ENCODE measurements at places on chromosomes 5 and 9. TPM values are rescaled to one million over a fixed set of nuclear protein-coding genes. Genes with fewer than 3 reads are reported as not detected.

The HSD17B3 gene
- polyA plus RNA-seq, result 1.4 TPM

The TMEM252 gene
- 7.7 TPM for polyA plus RNA-seq

DNA sequence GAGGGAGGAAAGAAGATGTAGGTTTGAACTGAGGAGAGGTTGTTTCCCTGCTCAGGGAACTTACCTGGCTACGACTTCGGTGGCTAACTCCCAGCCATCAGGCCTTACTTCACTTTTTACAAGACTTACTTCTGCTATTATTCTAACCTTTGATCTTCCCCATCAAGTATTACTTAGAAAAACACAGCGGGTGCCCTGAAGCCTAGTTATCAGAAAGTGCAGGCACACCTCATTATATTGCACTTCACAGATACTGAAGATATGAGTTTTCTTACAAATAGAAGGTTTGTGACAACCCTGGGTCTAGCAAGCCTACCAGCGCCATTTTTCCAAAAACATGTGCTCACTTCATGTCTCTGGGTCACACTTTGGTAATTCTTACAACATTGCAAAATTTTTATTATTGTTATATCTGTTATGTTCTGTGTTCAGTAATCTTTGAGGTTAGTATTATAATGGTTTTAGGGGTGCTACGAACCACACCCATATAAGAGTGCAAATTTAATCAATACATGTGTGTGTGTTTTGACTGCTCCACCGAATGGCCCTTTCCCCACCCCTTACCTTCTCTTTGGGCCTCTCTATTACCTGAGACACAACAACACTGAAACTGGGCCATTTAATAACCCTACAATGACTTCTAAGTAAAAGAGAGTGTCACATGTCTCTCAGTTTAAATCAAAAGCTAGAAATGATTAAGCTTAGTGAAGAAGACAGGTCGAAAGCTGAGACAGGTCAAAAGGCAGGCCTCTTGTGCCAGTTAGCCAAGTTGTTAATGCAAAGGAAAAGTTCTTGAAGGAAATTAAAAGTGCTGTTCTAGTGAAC, 2102.7 kb upstream of the WWC1 start:
- no peak for DNase-seq

- no peak for DNase-seq
These were observed 49.3 kb downstream of the SPRY4 start for GRCh38 chr5:142275496-142275895.

DNA sequence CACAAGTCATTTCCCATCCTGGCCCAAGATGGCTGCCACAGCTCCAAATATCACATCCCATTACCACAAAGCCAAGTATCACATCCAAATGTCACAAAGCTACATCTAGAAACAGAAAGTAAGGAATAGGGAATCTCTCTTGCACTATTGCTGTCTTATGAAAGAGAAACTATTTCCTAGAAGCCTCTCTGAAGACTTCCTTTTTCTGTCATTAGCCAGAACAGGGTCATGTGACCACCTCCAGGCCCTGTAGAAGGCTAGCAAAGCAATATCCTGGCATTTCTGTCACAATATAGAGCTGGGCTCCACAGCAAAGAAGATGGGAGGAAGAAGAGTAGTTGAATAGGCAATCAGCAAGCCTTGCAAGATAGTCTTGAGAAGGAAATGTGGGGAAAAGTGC, 99.2 kb downstream of the SH3TC2 start:
- no peak for DNase-seq

- DNase-seq, result no peak
These were observed 17.5 kb upstream of the JAK2 start for GRCh38 chr9:4967523-4967922.

The FBXL17 gene
- polyA plus RNA-seq, result 32.5 TPM

The PDE6A gene
- polyA plus RNA-seq, result 0.25 TPM

The ANKRD34B gene
- 0.32 TPM for polyA plus RNA-seq

DNA sequence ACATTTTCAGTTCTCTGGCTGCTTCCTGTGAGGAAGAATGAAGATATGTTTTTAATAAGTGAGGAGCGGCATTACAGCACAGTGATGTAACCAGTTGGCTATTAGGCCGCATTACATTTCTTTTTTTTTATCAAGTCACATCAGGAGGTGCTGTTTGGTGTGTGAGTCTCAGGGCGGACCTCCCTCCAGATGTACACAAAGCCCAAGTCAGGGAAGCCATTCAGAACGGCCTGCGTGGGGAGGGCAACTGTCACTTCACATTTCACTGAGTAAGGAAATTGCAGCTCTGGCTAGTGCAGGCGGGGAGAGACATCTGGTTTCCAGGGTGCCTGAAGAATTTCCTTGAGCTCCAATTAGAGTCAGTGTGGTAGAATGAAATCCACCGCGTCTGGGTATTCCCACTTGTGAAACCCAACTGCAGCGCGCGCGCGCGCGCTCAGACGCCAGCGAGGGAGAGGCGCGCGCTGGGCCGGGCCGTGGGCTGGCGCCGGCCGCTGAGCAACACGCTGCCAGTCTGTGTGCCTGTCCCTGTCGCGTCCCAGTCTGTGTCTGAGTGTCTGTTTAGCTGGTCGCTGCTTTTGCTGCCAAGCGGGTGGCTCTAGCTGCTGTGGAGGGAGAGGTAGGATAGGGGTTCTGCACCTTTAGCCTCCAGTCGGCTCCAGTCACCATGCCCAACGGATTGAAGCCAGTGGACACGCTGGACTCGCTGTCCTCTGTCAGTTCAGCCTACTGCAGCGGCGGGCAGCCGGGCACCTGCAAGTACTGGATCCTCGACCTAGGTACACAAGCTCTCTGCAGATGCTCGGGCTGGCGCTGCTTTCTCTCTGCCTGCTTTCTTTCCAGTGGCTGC, 140.8 kb upstream of the OTULINL start:
- peak; percentile 82 for DNase-seq

The SPATA31E1 gene
- polyA plus RNA-seq, result not detected

GRCh38 chr5:124438903-124439281, 307.5 kb downstream of the ZNF608 start:
- no peak for DNase-seq

GRCh38 chr5:130023604-130024003, 119.3 kb downstream of the CHSY3 start:
- no peak for DNase-seq

The IRX4 gene
- polyA plus RNA-seq, result 0.48 TPM

The PTGR1 gene
- polyA plus RNA-seq, result 278 TPM

The MSMP gene
- polyA plus RNA-seq, result not detected

The LCN1 gene
- not detected for polyA plus RNA-seq

DNA sequence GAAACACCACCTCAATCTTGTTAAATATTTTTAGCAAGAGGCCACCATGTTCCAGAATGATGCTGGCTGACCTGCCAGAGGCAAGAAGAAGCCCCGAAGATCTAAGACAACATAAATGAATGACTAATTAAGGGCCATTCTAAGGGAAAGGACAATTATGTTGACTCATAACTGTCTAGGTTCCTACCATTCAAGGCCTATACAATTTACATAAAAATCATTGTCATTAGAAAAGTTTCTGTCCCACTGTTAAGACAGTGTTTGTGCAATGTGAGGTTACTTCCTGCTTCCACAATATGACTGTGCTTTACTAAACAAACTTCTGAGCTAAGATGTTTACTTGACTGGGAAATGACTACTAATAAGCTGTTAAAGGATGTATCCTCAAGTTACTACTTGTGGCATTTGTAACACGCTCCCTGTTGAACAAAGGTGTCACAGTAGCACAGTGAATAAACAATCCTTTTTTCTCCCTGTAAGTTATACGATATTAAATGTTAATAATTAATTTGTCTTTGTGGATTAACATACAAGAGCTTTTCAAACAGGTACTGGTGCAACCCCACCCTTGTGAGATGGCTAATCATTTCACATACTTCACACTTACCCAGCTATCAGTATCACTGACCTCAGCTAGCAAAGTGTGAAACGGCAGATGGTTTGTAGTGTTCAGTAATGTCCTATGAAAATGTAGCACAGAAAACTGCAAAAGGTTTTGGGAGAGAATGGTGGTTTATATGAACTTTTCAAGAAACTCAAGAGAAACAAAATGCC, 195.8 kb downstream of the EFNA5 start:
- DNase-seq, result no peak

DNA sequence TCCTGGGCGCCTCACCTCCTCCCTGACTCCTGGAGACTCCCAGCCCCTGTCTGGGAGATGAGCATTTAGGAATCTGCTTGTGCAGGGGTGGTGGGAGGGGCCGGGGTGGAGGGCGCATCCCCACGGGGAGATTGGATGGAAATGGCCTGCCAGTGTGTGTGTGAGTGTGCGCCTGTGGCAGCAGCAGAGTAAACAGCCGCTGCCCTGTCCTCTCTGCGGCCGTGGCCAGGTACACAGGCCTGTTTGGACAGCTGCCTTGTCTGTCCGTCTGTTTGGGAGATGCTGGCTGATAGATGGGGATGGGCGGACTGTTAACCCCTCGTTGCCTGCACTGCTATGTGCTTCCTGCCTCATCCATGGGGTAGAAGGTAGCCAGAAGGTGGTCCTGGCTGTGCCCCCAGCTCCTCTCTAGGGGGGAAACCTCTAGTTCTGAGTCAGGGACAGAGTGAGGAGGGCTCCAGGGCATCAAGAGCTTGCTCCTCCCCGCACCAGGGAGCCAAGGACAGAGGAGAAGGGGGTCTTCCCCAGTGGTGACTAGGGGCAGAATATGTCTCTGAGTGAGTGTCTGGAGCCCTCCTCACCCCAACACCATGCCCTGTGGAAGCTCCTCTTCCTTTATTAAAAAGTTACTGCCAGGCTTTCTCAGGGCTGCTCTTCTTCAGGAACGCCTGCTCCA, 60.1 kb downstream of the LMX1B start:
- no peak for DNase-seq

- DNase-seq, result no peak
These were observed 42.7 kb downstream of the IRX2 start for GRCh38 chr5:2708751-2709150.

The TAF11L10 gene
- polyA plus RNA-seq, result not detected

DNA sequence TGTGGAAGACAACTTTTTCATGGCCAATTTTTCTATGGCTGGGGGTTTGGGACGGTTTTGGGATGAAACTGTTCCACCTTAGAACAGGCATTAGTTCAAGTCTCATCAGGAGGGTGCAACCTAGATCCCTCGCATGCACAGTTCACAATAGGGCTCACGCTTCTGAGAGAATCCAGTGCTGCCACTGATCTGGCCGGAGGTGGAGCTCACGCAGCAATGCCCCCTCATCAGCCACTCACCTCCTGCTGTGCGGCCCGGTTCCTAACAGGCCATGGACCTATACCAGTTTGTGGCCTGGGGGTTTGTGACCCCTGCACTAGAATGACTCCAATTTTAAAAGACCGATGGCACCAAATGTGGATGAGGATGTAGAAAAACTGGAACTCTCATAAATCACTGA, 127.2 kb upstream of the IER5L start:
- no peak for DNase-seq

The HMGCS1 gene
- 129 TPM for polyA plus RNA-seq

DNA sequence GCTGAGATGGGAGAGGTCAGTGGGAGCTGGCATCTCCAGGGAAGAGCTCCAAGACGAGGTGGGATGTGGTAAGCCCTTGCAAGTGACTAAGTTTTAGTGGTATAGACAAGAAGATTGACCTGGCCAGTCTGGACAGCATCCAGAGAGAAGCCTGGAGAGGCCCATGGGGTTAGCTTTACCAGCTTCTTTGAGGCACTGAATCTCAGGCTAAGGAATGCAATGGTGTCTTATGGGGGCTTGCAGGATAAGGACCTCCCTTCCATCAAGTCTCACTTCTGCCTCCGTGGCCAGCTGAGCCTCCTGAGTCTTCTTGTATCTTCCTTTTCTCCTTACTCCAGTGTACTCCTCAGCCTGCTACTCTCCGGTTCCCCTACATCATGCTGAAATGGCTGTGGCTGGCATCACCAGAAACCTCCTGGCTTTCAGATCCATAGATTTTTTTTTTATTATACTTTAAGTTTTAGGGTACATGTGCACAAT, 56.5 kb upstream of the JADE2 start:
- DNase-seq, result no peak

DNA sequence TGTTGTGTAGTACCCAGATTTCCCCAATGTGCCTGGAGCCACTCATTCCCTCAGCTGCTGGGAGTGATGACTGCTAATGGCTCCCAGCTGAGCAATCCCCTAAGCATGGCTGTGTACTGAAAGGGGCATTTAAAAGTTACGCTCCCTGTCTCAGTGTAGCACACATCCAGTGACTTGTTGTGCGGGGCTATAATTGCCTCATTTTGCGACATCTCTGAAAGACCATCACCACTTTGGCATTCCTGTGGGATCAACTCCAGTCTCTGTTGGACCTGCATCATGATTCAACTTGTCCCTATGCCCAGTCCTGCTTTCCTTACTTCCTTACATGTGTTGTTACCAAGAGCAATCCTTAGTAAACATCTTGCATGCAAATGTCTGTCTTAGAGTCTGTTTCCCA, 201.2 kb upstream of the MPDZ start:
- DNase-seq, result no peak

- no peak for DNase-seq
These were observed 28.5 kb downstream of the RHOBTB3 start for GRCh38 chr5:95759634-95760033.

The LHX2 gene
- polyA plus RNA-seq, result 0.28 TPM

- no peak for DNase-seq
These were observed 258.0 kb downstream of the EBF1 start for GRCh38 chr5:158841481-158842276.

- DNase-seq, result no peak
These were observed 55.5 kb upstream of the DMRT1 start for GRCh38 chr9:785997-786396.

- no peak for DNase-seq
These were observed 659 bp upstream of the TUSC1 start for GRCh38 chr9:25678846-25679360.

The SPATA31D4 gene
- not detected for polyA plus RNA-seq

The SLC34A1 gene
- polyA plus RNA-seq, result 200 TPM

DNA sequence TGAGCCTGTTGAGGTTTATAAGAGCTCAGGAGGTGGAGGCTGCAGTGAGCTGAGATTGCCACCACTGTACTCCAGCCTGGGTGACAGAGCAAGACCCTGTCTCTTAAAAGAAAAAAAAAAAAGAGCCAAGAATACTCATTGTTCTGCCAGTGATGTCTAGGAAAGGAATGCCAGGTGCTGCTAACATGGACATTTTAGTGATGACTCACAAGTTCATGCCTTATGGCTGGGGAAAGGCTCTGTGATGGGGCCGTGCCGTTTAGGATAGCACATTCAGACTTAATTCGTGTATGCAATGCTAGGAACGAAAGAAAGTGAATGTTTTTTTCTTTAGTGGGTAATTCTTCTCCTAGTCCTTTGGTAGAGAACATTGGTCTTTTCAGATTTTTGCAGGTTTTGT, 134.2 kb downstream of the ARHGAP26 start:
- no peak for DNase-seq

- no peak for DNase-seq
These were observed 32.0 kb downstream of the PAX5 start for GRCh38 chr9:37002036-37002412.

GRCh38 chr5:172802567-172803176, 31.4 kb upstream of the ERGIC1 start:
- DNase-seq, result no peak

The DMRT3 gene
- polyA plus RNA-seq, result 1.5 TPM

All from left kidney (tissue), 8 donors.